ENCODE measurements at places on chromosomes 5 and 9. TPM values are rescaled to one million over a fixed set of nuclear protein-coding genes. Genes with fewer than 3 reads are reported as not detected.

FANCG gene
- 11.6 TPM for total RNA-seq

ARHGEF37 gene
- total RNA-seq: 8.2 TPM

APBA1 gene
- 2.5 TPM for total RNA-seq

EGFL7 gene
- total RNA-seq: 38.3 TPM

DND1 gene
- total RNA-seq: not detected

PLCXD3 gene
- total RNA-seq: under 0.01 TPM

F12 gene
- not detected for total RNA-seq

ADRB2 gene
- 1.5 TPM for total RNA-seq

ZBED3 gene
- 0.28 TPM for total RNA-seq

FBP1 gene
- total RNA-seq: not detected

ECM2 gene
- 2.7 TPM for total RNA-seq

C9orf153 gene
- total RNA-seq: 0.56 TPM

IGIP gene
- 16.9 TPM for total RNA-seq

TTC16 gene
- total RNA-seq: under 0.01 TPM

PCDHAC2 gene
- 0.19 TPM for total RNA-seq

BRINP1 gene
- total RNA-seq: 0.56 TPM

RNF183 gene
- total RNA-seq: not detected

FLT4 gene
- 0.58 TPM for total RNA-seq

CRHBP gene
- total RNA-seq: 9.2 TPM

ADAM19 gene
- 43.9 TPM for total RNA-seq

SEMA4D gene
- total RNA-seq: 0.19 TPM

HCN1 gene
- not detected for total RNA-seq

PTCH1 gene
- 1.3 TPM for total RNA-seq

GABRA6 gene
- total RNA-seq: not detected

PLK2 gene
- total RNA-seq: 401 TPM

OSMR gene
- total RNA-seq: 109 TPM

PKD2L2 gene
- 0.38 TPM for total RNA-seq

ERAP2 gene
- 4.8 TPM for total RNA-seq

SLIT3 gene
- total RNA-seq: 3.1 TPM

FBP2 gene
- total RNA-seq: not detected

SH3TC2 gene
- 4.4 TPM for total RNA-seq

PCDH1 gene
- total RNA-seq: 0.77 TPM

PCDHB9 gene
- 0.56 TPM for total RNA-seq

RASA1 gene
- 63.1 TPM for total RNA-seq

NMUR2 gene
- total RNA-seq: not detected

TMEM167A gene
- 74.1 TPM for total RNA-seq

THBS4 gene
- total RNA-seq: 0.38 TPM

DAB2IP gene
- total RNA-seq: 6.1 TPM

KCNV2 gene
- total RNA-seq: not detected

CDKN2B-AS1 gene
- total RNA-seq: 3.7 TPM

KLF4 gene
- 6.9 TPM for total RNA-seq

ASTN2 gene
- 8.2 TPM for total RNA-seq

DBH gene
- not detected for total RNA-seq

MEGF10 gene
- total RNA-seq: under 0.01 TPM

KIF20A gene
- 86.5 TPM for total RNA-seq

LCN10 gene
- total RNA-seq: not detected

Data from regular cardiac myocyte (primary cell).